NCI-H526 treated with DMSO at 0.1 percent for 48 hours (cell line): ENCODE measurements at places on chromosomes 16 and 17.

- DNase-seq, result no peak
These were observed 124.7 kb upstream of the TNRC6C start for GRCh38 chr17:77833769-77834168.

DNA sequence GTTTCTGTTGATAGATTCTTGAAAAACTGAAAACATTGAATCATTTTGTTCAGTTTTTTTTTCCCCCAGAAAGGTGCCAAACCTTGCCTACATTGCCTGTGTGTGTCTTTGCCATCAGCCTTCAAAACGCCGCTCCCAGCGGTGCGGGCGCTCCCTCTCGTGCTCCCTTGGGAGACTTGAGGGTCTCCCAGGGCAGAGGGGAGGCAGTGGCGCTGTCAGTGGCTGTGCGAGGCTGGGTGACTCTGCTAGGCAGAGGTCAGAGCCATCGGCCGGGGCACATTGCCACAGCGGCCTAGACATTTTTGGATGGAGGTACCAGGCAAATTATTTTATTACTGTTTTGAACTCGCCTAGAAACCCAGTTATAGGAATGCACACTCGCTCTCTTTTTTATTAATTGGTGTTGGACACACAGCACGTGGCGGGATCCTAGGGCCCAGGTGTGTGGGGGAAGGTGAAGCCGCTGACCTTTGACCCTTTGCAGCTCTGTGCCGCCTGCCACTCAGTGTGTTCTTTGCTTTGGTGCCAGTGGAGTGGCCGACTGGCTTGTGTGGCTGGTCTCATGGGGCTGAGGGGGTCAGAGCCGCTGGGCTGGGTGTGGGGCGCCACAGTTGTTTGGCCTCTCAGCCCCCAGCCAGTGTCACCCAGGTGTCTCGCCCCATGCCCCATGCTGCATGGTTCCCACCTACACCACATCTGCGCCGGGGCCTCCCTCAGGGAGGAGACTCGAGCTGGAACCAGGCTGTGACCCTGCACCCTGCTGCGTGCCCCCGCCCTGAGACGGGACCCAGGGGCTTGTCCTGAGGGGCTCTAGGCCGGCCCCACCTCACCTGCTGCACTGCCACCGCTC, 115.7 kb downstream of the BANP start:
- DNase-seq, result no peak

GRCh38 chr16:71687861-71688260, 36.6 kb downstream of the PHLPP2 start:
- no peak for DNase-seq

- no peak for DNase-seq
These were observed 5.4 kb downstream of the CD7 start for GRCh38 chr17:82311971-82312370.

DNA sequence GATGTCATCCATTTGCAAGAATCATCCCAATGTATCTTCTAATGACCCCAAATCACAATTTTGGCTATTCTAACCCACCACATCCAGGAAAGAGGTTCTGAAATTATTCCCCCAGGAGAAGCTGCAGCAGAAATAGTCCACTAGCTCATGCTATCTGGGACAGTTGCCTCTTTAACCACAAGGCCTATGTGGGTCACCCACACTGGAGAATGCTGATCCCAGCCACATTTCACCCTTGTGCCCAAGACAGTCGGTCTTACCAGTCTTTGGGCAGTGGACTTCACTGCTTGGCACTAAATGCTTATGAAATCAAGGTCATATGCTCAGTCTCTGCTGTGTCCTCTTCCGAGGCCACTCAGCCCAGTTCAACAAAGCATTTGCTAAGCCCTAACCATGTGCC, 27.0 kb downstream of the ABCC12 start:
- DNase-seq, result no peak

GRCh38 chr16:86016201-86016965, 117.4 kb downstream of the IRF8 start:
- peak; percentile 4 for DNase-seq

DNA sequence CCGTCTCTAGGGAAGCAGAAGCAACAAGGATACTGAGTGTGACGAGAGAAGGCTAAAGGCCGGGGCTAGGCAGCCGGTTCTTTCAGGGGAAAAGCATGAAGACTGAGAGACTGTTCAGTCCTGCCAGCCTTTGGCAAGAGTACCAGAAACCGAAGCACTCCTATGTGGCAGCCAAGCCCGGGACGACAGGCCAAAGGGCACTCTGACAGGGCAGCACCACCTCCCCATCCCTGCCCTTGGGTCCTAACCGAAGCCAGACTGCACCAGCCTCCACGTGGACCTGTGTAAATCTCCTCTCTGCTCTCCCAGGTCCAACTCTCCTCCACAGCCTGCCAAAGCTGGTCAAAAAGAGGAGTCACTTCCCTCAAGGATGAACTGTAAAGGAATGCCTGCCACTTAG, 23.5 kb upstream of the ALOX15 start:
- no peak for DNase-seq

GRCh38 chr17:37570527-37571093, 38.6 kb downstream of the SYNRG start:
- DNase-seq, result peak; percentile 1

DNA sequence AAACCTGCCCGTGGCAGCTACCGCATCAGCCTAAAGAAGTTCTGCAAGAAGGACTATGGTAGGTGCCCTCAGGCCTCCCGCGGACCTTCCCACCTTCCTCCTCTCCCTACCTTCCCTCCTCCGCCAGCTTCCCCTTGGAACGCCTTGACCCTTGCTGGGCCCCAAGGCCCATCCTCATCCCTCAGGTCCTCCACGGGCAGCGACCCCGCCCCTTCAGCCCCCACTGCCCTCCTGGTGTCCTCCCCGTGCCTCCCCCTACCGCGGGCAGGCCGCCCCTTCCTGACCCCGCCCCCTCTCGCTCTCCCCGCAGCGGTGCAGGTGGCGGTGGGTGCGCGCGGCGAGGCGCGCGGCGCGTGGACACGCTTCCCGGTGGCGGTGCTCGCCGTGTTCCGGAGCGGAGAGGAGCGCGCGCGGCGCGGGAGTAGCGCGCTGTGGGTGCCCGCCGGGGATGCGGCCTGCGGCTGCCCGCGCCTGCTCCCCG, 1.4 kb upstream of the TBC1D24 start:
- DNase-seq, result no peak

DNA sequence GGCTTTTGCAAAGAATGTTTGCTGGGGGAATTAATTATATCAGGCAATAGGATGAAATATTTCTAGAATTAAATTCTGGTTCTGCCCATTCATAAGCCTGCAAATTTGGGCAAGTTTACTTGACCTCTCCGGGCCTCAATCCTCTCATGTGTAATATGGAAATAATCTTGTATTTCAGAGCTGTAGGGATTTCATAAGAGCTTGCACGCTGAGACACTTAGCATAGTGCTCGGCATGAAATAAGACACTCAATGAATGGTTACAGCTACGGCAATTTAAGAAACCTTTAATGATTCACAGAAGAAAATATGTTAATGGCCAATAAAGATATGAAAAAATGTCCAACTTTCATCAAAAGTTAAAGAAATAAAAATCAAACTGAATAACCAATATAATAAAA, 40.6 kb upstream of the PITPNM3 start:
- DNase-seq, result peak; percentile 35
